ENCODE measurements at places on chromosomes 2 and 18.

GRCh38 chr2:145543155-145543554 is 1023.2 kb upstream of the ZEB2 start:
- DNase-seq: no peak

DNA sequence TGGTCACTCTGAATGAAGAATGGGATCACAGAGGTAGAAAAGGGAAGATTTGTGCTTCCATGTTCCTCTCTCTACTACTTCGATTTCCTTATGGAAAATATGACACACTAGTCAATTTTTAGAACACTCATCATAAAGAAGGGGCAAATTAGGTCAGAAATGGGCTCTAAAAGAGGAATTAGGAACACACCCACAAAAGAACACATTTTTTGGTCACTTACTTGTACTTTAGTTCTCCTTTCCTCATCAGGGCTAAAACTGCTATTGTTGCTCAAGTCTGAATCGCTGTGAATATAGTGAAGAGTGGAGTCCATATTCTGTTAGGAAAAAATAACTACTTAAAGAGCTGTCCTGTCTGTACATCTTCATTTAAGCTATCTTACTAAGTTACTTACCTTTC is 52.6 kb downstream of the PPP4R1 start:
- DNase-seq: no peak

DNA sequence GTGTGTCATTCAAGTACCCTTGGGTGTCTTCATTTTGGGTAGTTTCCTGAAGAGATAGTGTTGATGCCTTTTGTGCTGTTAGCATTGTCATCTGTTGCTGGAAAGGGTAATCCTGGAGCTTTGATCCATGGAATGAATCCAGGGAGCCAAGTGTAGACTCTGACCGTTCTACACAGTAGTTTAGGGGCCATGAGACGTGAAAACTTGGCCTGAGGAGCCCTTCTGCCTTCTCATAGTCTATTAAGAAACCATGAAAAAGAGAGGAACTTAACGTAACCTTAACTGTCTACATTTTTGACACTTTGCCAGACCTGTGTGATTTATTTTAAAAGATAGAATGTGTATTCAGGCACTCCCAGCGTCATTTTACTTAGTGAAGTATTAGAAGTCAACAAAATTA is 194.0 kb downstream of the BABAM2 start:
- no peak for DNase-seq

- no peak for DNase-seq
These were observed 533.2 kb downstream of the RIT2 start for GRCh38 chr18:42582266-42582665.

GRCh38 chr2:46392561-46393346 is 86.6 kb upstream of the TMEM247 start:
- DNase-seq: no peak

DNA sequence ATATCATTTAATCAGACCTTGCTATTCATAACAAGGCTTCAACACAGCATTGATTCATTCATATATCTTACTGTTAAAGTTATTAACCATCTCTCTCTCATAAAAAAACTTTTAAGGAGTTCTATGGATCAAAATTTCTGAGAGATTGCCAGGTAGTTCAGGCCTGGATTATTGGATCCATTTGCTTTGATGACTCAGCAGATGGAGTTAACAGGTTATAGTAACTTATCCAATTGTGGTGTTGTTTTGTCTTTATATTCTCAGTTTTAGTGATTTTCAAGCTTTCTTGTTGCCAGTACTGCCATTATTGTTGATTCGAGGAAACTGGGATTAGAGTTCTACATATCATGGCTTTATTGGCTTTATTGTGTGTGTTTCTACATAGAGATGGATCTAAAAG is 195.7 kb upstream of the MMADHC start:
- DNase-seq: no peak

DNA sequence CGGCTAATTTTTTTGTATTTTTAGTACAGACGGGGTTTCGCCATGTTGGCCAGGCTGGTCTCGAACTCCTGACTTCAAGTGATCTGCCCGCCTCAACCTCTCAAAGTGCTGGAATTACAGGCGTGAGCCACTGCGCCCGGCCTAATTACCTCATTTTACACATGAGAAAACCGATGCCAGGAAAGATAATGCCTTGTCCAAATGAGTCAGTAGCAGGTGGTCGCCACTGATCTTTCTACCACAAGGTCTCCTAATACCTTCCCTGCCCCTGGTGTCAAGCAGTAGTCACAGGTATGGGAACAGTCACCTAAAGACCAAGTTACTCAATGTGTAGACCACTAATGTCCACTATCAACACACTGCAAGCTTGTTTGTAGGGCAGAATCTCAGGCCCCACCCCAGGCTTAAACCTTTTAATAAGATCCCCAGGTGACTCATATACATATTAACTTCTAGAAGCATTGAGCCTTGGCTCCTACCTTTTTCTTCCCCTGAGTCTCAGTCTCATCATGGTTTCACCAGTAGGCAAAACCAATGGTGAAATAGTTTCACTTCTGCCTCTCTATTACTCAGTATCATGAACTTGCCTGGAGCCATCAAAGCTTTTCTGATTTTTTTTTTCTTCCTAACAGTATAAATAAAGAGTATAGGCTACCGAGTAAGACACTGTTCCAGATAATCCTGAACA is 6.9 kb upstream of the EPB41L5 start:
- DNase-seq: no peak

- DNase-seq: no peak
These were observed 27.2 kb upstream of the FAM136A start for GRCh38 chr2:70328921-70329561.

DNA sequence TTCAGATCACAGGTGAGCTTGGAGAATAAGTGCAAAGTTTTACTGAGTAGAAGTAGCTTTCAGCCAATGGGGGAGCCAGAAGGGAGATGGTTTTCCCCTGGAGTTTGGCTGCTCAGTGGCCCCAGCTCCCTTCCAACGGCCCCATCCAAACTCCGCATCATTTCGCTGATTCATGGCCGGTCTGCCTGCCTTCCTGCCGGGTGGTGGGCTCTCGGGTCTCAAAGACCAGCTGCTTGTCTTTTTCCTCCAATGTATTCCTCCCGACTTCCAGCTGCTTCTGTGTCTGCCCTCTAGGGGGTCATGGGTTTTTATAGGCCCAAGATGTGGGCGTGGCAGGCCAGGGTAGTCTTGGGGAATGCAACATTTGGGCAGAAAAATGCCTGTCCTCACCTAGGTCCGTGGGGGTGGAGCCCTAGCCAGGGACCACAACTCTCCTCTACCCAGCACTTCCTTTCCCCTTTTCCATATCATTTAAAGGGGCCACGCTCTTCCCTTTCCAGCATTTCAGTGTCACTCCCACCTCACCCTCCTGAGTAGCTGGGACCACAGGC is 73.5 kb downstream of the MEX3C start:
- no peak for DNase-seq

- no peak for DNase-seq
These were observed 99.3 kb downstream of the ROCK1 start for GRCh38 chr18:21012308-21012707.

DNA sequence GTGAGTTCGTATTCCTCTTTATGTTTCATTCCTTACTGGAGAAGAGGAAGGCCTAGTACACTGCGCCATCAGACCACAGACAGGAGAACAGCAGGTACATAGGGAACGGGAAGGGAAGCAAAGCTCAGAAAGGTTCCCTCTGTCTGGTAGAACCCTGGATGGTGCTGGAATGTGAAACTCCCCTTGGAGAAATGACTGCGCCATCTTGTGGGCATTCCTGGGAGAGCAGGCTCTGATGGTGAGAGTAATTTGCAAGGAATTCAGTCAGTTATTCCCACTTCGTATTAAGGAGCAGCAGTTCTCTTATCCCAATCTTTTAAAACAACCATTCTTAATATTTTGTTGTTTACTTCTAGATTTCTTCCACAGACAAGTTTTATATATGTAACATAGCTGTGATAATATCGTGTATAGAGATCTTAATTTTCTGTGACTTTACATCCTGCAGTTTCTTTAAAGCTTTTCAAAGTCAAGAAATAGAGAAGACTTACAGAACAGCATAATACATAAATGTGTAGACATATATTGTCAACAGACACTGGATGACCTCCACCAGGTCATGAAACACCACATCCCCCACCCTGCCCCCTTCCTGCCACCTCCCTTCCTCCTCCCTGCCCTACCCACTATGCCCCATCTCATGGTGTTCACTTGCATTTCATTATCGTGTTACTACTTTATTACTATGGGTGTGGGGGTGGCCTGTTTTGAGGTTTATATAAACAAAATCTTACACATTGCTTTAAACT is 83.9 kb downstream of the ARHGEF4 start:
- peak; percentile 45 for DNase-seq

- DNase-seq: no peak
These were observed 69.7 kb upstream of the ZNF516 start for GRCh38 chr18:76564655-76565237.

GRCh38 chr2:36360834-36361233 is 5.3 kb downstream of the CRIM1 start:
- no peak for DNase-seq

DNA sequence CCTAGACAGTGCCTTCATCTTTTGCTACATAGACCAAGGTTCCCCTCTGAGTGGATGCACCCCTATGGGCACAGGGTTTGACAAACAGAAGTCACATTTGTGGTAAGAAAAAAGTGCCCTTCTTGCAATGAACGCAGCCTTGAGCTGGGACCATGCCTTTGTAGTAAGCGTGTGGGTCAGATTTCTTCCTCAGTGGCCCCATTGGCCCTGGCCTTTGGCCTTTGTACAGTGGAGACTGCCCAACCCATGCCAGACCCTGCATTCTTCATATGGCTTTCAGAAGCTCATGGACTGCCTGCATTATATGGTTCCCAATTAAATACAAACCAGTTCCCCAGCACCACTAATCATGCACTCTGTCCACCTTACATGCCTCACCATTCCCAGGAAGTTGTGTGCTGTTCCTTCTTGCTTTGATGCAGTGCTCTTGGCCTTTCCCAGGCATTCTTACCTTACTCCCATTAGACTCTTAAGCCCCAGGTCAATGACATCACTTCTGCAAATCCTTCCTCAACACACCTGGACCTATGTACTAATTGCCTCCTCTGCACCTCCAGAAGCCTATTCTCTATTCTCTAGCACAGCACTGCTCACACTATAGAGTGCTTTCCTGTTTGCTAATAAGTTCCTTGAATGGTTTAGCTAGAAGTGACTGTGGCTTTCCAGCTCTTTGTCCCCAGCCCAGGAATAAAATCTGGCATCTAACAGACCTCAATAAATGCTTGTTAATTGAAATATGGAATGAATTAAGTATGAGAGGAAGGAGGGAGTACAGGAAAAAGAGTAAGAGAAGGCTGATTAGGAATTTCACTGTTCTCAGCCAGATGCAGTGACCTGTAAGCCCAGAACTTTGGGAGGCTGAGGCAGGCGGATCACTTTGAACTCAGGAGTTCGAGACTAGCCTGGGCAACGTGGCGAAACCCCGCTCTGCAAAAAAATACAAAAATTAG is 60.2 kb downstream of the TMEM247 start:
- no peak for DNase-seq

DNA sequence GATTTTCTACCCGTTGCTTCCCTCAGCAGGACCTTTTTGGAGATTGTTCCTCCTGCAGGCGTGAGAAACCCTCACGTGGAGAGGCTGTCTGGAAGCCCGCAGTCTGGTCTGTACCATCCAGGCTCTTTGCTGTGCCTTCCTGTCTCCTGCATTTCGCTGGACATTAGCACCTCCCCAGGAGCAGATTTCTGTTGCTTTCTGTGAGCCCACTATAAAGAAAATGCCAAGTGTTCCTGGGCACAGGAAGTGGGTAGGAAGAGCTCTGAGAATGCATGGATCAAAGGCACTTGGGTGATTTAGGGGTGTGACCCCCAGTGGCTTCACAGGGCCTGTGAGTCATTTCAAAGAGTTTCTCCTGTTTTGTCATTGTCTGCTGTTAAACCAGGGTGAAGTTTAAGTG is 27.3 kb downstream of the SPTBN1 start:
- DNase-seq: no peak

DNA sequence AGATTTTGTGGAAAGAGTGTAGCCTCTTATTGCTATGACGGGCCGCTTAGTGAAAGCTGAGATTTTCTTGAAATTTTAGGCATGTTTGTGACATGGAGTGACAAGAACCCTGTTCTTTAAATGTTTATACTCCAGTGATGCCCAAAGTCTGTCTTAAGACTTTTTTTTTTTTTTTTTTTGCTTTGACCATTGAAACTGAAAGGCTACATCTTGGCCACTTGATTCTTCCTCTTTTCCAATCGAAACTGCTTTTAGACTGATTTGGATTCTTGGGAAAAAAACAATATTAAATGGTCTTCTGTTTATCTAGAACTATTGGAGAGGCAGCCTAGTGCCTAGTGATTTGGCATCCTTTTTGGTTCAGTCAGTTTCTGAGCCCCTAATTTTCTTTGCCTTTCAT is 2.4 kb upstream of the SLC8A1 start:
- DNase-seq: no peak

DNA sequence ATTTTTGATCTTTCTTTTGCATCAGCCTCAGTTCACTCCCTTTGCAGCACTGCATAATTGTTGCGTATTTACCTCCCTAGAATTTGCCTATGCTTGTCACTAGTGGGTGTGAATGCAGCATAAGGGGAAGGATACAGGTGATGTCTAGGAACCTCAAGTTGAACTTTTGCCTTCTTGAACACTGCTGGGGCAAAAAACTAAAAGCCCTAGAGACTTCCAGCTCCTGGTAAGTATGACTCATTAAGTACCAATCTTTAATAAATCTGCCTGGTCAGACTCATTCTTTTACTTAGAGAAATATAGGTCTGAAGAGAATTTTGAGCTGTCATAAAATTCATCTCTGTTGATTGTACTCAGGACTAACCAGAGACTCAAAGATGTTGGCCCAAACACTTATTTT is 547.3 kb upstream of the FANCL start:
- no peak for DNase-seq

- no peak for DNase-seq
These were observed 116.1 kb upstream of the GLI2 start for GRCh38 chr2:120619579-120619978.
